Activated CD4-positive, alpha-beta T cell treated with anti-CD3 and anti-CD28 coated beads, Interleukin-2, amount 50 U/mL, for 48 hours (primary cell): ENCODE measurements at places on chromosomes 4 and X.

DNA sequence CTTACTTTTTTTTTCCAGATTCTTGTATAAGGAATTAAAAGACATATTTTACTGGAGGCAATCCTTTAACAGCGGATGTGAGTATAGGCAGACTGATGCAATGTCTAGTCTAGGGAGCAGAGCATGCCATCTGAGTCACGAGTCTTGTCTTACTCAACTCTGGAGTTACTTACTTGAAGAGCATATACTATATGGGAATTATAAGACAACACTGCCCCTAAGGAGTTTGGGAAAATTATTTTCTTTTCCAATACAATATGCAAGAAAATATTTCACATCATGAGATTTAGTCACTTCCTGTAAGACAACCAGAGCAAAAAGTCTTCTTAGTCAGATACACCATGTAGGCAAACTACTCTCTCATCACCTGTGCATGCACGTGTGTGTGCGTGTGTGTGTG, 537.3 kb upstream of the FTHL17 start:
- no peak for DNase-seq

DNA sequence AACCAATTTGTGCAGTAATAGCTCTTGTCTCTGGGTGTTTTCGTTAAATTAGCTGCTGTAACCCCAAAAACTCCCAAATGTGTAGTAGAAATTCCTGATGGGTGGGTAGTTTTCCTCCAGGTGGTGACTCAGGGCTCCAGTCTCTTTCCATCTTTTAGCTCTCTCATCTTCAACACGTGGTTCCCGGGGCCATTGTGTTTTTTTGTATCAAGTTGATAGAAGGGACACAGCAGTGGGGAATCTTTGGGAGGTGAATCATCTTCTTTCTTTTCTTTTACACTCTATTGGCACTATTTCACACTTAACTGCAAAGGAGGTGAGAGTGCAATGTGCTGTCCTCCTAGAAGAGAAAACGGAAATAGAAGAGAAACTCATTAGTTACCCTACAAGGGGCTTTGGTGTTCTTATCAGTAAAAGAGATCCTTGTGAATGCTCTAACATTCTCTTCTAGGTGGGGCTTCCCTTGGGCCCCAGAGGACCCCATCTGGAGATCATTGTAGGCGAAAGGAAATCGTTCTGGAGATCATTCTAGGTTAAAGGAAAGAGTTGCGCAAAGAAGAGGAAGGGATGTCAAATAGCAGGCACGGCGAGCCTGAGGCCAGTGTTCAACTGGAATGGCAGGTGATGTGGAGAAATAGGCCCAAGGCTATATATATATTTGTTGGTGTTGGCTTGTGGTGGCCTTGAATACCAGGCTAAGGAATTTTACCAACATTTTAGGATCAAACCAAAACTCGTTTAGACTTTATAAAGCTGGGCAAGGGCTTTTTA, 68.2 kb upstream of the ACSL1 start:
- DNase-seq = no peak

- DNase-seq = no peak
Observed at GRCh38 chr4:15481961-15482745, 12.5 kb downstream of the CC2D2A start.

DNA sequence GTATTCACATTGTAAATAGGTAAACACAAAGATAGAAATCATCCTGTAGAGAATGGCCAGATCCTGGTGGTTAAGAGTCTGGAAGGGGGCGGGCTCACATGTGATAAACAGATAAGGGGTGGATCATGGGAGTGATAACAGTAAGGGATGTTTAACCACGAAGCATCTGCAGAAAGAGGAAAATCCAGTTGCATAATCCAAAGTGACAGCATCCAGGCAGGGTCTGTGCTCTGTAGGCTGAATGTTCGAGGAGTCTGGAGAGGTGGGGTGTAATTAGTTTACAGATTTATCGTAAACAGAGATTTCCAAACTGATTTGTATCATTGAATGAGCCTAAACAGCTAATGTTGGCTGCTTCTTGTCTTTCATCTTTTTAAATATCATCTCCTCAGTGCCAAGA, 1009.8 kb upstream of the SLIT2 start:
- DNase-seq = no peak

GRCh38 chrX:131975851-131976250, 47.3 kb upstream of the STK26 start:
- DNase-seq = no peak
